ENCODE measurements at places on chromosomes 7 and 10.

GRCh38 chr7:98204670-98205069 is 6.6 kb upstream of the BHLHA15 start:
- no peak for DNase-seq

- DNase-seq: no peak
Observed at GRCh38 chr7:136878878-136879277, 10.4 kb downstream of the CHRM2 start.

DNA sequence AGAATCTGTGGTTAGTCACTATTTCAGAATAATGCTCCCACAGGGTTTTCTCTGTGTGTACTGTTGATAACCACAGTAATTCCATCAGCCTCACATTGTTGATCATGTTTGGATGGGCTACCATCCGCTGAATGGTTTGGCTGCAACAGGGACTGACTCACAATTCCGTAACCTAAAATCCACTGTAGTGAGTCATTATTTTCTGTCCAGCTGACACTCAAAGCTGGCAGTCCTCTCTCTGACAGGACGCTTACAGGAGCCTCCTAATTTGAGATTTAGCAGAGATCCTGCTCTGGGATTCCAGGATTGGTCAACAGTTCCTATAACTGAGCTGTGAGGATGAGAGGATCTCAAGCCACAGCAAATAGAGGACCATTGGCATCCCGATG is 32.7 kb downstream of the VWA2 start:
- peak; percentile 96 for DNase-seq

GRCh38 chr10:28256776-28257175 is 46.1 kb downstream of the MPP7 start:
- peak; percentile 90 for DNase-seq

- DNase-seq: no peak
Observed at GRCh38 chr10:17659365-17659764, 15.4 kb downstream of the STAM start.

DNA sequence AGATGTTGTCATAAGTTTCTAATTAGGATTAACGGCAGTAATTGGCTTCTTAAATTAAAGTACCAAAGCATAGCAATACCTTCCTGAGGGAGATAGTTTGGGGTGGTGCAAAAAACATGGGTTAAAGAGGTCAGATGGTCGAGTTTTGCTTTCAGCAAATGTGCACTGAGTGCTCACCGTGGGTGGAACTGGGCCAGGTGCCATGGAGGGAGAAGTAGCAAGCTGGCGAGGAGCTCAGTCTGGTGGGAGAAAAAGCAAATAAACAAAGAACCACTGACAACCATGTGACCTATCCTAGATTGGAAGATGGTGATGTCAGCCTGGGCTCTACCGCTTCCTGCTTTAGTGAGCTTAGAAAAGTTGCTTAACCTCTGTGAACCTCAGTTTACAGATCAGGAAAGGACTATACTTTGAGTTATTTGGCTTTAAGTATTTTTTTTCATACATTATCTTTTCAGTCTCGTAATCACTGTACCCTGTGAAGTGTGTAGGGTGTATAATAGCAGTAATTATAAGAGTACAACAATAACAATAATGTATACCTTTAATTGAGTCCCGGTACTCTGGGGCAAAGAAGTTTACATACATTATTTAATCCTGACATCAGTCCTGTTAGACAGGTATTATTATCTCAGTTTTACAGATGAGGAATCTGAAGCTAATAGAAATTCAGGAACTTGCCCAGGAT is 69.0 kb upstream of the PDCD4 start:
- peak; percentile 75 for DNase-seq

DNA sequence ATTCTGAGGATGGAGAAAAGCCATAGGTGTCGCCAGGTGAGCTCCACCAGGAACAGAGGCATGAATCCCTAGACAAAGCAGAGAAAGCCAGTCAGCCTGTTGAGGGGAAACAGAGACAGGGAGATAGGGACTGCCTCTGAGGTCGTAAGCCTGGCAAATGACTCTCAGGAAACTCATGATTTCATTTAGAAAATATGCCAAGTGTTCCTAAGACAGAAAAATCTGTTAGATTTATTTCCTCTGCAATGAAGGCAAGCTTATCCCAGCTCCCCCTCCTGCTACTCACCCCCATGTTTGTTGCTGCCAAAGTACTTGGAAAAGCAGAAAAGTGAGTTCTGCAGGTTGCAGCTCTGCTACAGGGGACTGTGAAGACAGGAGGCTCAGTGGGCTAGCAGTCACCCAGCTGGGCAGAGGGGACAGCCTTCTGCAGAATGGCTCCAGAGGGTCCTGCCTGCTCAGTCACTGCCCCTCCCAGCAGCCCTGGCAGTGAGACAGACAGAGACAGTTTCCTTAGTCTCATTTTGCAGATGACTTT is 184.3 kb downstream of the ADRA2A start:
- no peak for DNase-seq

GRCh38 chr7:39271402-39271801 is 293.7 kb downstream of the POU6F2 start:
- peak; percentile 19 for DNase-seq

DNA sequence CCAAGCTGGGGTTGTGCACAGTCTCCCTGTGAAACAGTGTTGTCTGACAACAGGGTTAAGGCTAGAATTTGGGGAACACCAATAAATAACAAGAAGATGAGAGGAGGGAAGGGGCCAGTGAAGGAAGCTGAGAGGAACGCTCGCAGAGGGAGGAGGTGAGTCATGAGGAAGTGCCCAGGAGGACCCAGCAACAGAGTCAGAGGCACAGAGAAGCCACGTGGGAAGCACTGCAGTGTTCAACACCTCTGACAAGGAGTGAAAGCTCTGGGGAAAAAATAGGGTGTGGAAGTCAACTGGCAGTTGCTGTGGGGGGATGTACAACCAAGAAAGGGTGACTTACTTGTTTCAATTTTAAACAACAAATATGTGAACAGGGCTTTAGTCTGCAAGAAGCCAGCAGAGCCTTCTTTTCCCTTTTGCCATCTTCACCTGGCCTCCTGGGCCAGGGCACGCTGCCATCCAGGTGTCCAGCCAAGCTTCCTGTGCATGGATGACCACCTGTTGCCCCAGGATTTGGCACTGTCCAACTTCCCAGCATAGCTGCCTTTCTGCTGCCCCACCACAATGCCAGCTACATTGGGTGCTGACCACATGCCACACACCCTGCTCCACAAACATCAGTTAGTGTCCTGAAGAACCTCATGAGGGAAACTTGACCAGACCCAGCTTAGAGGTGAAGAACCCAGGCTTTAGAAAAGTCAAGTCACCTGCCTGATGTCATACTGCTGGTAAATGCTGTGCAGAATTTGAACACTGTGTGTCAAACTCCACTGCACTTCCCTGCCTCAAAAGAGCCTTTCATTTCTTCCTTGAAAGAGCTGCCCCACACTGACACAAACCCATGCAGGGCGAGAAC is 69.6 kb downstream of the ATXN7L1 start:
- peak; percentile 87 for DNase-seq

GRCh38 chr7:107860279-107860961 is 30.6 kb upstream of the DLD start:
- no peak for DNase-seq

GRCh38 chr7:42650701-42651100 is 261.2 kb downstream of the C7orf25 start:
- no peak for DNase-seq

DNA sequence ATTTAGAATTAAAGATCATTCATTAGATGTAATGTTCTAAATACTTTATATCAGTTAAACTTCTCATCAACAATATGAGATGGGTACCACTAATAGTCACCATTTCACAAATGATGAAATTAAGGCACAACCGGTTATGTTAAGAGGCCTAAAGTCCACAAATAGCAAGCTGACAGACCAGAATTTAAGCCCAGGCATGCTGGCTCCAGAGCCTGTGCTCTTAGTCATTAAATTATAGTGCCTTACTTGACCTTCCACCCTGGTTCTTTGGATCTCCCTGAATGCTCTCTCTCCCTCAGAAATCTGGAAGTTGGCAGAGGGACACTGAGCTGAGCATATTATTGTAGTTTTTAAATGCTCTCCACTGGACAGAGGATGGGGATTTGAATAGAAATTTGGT is 3.6 kb downstream of the LIPN start:
- peak; percentile 70 for DNase-seq

DNA sequence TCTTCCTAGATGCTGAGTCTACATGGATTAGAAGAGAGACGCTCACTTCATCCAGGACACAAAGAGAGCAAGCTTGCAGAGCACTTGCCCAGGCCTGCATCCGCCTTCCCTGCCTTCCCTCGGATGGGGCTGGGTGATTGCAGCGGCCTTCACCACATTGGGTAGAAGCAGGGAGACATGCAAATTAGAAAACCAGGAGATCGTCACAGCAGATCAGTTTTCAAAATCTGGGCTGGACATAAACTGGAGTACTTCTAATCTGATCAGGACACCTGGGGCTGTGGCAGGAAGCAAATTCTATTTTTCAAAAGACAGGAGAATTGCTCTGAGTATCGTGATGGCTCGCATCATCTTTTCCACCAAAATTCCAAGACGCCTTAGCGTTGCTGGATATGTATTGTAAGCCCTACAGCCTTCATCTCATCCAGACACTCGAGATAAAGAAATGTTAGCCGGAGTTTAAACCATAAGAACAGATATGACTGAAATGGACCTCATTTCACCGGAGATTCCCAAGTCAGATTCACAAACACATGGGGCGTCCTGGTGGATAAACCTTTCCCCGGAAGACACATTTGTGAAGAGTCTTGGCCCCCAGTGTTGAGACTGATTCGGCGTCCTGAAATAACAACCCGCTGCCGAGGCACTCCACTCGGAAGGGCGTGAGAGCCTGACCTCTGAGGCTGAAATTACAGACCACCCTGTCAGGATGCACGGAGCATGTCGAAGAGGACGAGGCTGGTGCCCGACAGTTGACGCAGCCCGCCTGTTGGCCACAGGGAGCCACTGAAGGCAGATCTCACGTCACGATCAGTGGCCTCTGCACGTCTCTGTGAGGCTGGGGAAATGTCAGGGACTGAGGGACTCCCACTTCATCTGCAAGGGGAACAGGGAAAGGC is 91.2 kb upstream of the PARD3 start:
- DNase-seq: peak; percentile 96

- DNase-seq: no peak
Observed at GRCh38 chr7:17062151-17063044, 180.6 kb upstream of the AGR3 start.

GRCh38 chr7:36227223-36227622 is 74.2 kb downstream of the EEPD1 start:
- no peak for DNase-seq

DNA sequence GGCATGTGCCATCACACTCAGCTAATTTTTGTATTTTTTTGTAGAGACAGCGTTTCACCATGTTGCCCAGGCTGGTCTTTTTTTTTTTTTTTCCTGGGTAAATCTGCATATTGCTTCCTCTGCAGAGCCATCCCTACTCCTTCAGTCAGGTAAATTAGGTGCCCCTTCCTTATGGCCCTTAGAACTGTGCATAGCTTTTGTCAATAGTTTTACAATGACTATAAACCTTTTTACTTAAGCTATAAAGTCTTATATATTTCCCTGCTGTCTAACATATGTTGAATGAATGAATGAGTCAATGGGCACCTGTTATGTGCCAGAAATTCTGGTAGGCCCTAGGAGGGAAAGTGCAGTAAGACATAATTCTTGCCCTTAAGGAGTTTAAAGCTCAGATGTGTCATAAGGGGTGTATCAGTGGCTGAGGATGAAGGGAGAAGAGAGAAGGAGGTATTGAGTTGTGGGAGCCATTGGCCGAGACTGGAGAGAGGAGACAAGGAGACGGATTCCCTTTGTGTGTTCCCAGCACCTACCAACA is 30.6 kb upstream of the UBE2D1 start:
- DNase-seq: no peak

- no peak for DNase-seq
Observed at GRCh38 chr10:131727560-131727959, 173.2 kb upstream of the PPP2R2D start.

- DNase-seq: no peak
Observed at GRCh38 chr10:72808001-72808400, 85.5 kb upstream of the OIT3 start.

DNA sequence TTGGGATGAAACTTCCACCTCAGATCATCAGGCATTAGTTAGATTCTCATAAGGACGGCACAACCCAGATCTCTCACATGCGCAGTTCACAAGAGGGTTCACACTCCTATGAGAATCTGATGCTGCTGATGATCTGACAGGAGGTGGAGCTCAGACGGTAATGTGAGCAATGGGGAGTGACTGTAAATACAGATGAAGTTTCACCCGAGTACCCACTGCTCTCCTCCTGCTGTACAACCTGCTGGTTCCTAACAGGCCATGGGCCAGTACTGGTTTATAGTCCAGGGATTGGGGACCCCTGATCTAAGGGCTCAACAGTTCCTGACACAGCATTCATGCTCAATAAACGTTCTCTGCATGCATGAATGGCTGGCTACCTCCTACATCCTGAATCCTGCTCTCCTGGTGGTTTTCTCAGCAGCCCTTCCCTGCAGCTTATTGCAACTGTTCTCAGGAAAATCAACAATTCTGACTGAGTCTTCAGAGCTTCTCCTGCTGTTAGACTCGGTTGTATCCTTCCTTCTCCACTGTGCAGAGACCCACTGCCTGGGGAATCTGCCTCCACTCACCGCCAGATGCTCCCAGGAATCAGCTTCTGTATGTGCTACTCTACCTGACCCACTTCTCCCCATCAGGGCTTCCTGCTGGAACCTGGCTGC is 17.4 kb downstream of the PDE6C start:
- no peak for DNase-seq

- DNase-seq: peak; percentile 58
Observed at GRCh38 chr7:105352018-105352612, 36.6 kb downstream of the SRPK2 start.

DNA sequence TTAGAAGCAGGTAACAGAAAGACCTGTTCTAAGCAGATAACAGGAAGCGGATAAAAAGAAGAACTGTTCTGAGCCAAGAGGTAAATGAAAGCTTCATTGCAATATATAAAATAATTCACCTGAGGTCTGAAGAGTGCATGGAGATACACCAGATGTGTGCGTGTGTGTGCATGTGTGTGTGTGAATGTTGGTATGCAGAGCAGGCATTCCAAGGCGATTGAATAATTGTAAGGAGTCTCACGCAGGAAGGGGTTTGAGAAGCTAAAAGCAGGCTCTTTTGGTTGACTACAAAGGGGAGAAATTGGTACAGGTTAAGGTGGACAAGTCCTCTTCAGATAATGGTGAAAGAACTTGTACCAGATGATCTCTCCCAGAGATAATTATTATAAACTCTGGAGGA is 450.6 kb downstream of the DNAJB9 start:
- no peak for DNase-seq

- DNase-seq: no peak
Observed at GRCh38 chr10:77608281-77608680, 29.3 kb downstream of the KCNMA1 start.

DNA sequence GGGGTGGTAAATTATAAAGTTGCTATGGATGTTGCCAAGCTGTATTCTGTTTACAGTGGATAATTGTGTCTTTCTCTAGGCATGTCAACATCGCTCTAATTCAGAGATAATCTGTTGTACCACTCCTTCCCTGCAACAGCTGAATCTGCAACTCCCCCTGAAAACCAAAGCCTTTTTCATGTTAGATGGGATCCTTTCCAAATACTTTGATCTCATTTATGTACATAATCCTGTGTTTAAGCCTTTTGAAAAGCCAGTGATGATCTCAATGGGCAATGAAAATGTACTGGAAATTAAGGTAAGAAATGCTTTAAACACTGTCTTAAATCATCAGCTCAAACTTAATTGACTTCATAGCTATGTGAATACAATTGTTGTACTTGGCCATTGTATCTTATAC is 91.0 kb downstream of the MET start:
- DNase-seq: no peak
